ENCODE measurements at places on chromosomes 7 and 10. TPM values are rescaled to one million over a fixed set of nuclear protein-coding genes. Genes with fewer than 3 reads are reported as not detected.

Gene POU6F2
- 0.33 TPM for polyA plus RNA-seq

Gene CRHR2
- polyA plus RNA-seq: not detected

Gene DOCK1
- 32.1 TPM for polyA plus RNA-seq

Gene FAM13C
- 14.3 TPM for polyA plus RNA-seq

Gene BUD23
- 52.3 TPM for polyA plus RNA-seq

Gene HSPB1
- 326 TPM for polyA plus RNA-seq

Gene MRLN
- not detected for polyA plus RNA-seq

Gene ODAD2
- polyA plus RNA-seq: 1.4 TPM

Gene KCP
- 0.05 TPM for polyA plus RNA-seq

Gene PIK3CG
- 0.31 TPM for polyA plus RNA-seq

Gene TMEM184A
- not detected for polyA plus RNA-seq

Gene AS3MT
- 32.8 TPM for polyA plus RNA-seq

Measured in ovary (tissue), 10 donors.